ENCODE measurements at places on chromosomes 2 and 18.

GRCh38 chr2:128505575-128506526 is 187.2 kb upstream of the HS6ST1 start:
- DNase-seq: no peak

- no peak for DNase-seq
These were observed 25.9 kb downstream of the CD8A start for GRCh38 chr2:86764661-86765309.

DNA sequence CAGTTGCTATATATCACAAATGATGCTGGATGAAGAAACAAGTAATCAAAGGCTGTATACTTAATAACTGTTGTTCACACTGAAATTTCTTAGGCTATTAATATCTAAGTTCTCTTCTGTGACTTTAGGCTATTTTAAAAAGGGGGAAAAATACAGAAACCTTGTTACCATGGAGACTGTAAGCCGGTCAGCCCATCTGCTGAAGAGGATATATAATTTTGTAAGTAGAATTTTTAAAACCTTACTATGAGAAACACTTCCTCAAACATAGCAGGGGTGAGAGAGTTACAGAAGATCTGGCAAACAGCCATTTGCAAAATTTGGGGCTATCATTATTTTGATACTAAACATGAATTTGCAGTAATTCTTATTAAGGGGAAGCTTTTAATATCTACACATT is 27.8 kb downstream of the CACNB4 start:
- DNase-seq: no peak

GRCh38 chr2:172109256-172109987 is 6.7 kb upstream of the DLX2 start:
- DNase-seq: no peak

DNA sequence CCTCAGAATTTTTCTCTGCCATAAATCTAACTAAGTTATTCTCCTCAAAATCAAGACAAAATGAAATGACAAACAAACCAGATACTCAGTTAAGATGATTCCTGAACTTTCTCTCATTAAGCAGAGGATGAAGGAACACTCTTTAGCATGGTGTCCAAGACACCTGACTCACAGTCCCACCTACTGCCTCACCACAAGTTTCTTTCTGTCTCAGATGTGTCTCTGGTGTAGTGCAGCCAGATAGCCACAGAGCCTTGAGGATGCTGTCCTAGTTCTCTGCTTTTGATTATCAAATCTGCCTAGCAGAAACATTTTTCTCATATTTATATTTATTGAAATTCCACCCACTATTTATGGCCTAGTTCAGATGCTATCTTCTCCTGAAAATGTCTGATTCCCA is 103.6 kb upstream of the TMEM200C start:
- DNase-seq: no peak

DNA sequence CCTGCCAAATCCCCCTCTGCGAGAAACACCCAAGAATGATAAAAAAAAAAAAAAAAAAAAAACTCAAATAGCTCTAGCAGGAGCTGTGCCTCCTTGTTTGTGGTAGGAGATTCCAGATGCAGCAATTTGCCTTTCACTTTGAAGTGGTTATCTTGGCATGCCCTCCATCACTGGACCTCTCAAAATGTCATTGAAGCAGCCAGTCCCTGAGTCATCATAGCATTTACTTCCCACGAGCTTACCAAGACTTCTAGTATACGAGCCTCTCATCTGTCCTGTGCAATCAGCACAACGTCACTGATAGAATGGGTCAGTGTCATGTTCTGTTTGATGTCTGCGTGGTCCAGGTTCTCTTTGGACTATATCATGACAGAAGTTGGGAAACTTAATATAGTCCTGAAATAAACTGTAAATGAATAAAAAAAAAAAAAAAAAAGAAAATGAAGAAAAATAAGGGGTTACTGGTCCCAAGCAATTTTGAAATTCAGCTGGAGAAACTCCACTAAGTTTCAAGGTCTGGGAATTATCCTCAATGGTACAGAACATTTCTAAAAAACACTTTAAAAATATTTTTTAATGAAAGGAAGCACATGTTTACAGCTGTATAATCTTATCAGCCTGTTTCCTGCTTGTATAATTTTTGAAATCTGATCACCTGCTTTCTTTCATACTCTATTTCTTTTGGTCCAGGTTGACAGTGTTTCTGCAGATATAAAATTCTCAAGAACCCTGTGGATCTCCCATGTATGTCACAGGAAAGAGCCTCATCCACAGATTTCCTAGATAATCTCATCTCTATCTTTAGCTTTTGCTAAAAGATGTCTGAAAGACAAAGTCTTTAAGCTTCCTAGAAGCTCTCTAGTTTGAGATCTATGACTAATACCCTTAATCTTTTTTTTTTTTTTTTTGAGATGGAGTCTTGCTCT is 74.1 kb upstream of the EHBP1 start:
- DNase-seq: no peak

DNA sequence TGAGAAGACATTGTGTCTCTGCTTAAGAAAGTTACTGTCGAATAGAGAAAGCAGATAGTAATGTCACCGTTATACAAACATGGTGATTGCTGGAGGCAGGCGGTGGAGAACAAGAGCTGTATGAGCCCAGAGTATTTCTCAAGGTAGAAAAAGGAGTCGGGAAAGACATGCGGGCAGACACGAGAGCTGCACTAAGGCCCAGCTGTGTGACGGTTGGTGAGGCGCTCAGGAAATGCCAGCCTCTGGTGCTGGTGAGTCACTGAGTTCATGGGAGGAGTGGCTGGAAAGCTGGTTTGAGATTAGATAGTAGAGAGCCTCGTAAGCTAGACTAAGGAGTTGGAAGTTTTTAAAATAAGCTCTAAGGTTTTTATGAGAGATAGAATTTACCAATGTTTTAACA is 390.9 kb upstream of the TRIB2 start:
- no peak for DNase-seq

DNA sequence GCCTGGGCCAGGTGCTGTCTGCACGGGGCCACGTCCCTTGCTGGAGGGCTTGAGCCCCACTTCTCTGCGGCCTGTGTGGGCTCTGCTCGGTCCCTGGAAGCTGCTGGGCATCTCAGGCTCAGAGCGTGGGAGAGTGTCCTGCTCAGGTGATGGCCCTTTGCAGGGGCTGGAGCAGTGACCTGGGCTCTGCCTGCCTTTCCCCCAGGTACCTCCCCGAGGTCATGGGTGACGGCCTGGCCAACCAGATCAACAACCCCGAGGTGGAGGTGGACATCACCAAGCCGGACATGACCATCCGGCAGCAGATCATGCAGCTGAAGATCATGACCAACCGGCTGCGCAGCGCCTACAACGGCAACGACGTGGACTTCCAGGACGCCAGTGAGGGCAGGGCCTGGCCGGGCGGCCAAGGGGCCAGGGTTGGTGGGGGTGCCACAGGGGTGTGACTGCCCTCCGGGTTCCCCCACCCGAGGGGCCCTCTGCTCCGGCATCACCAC is 29.9 kb downstream of the GPC1 start:
- DNase-seq: no peak

GRCh38 chr2:99682275-99683060 is 192.7 kb upstream of the REV1 start:
- DNase-seq: peak; percentile 65

GRCh38 chr2:195722075-195722474 is 65.0 kb downstream of the SLC39A10 start:
- no peak for DNase-seq

- DNase-seq: no peak
These were observed 8.7 kb downstream of the CYRIA start for GRCh38 chr2:16656784-16657391.

GRCh38 chr18:60010513-60010912 is 110.7 kb downstream of the PMAIP1 start:
- DNase-seq: no peak

DNA sequence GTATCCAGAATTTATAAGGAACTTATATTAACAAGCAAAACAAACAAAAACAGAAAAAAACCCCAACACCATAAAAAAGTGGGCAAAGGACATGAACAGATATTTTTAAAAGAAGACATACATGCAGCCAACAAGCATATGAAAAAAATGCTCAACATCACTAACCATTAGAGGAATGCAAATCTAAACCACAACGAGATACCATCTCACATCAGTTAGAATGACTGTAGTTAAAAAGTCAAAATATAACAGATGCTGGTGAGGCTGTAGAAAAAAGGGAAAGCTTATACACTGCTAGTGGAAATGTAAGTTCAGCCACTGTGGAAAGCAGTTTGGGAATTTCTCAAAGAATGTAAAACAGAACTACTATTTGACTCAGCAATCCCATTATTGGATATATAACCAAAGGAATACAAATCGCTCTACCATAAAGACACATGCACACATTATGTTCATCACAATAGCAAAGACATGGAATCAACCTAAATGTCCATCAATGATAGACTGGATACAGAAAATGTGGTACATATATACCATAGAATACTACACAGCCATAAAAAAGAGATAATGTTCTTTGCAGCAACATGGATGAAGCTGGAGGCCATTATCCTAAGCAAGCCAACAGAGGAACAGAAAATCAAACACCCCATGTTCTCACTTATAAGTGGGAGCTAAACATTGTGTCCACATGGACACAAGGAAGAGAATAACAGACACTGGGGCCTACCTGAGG is 25.3 kb downstream of the PREPL start:
- DNase-seq: no peak

DNA sequence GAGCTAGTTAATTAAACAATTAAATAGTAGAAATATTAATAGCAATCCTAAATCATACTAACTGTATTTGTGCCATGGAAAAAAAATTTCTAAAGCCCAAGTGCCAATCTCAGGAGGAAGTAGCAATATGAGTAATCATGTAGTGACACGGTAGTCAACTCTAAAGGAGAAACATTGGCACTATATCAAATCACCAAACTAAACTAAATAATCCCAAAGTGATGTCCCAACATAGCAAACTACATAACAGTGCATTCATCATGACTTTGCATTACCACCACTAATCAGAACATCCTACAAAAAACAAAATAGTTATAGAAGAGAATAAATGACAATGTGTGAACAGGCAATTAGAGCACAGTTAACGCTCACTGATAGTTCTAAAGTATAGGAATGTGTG is 195.1 kb downstream of the EXOC6B start:
- no peak for DNase-seq

DNA sequence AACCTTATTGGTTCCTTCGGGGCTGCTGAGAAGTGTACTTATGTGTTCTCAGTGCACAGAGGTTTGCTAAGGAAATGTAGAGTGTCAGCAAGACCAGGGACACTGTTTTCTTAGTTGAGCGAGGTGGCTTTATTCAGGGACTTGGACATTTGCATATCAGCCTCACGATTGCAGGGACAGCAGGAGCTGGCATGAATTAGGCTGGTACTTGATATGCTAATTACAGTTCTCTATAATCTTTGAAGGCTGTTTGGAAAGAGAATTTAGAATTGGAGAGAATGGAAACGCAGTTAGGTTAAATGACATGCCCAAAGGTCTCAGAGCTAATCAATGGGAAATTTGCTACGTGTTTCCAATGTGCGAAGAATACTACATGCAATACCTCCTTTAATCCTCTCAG is 18.7 kb upstream of the MTCL1 start:
- DNase-seq: no peak

DNA sequence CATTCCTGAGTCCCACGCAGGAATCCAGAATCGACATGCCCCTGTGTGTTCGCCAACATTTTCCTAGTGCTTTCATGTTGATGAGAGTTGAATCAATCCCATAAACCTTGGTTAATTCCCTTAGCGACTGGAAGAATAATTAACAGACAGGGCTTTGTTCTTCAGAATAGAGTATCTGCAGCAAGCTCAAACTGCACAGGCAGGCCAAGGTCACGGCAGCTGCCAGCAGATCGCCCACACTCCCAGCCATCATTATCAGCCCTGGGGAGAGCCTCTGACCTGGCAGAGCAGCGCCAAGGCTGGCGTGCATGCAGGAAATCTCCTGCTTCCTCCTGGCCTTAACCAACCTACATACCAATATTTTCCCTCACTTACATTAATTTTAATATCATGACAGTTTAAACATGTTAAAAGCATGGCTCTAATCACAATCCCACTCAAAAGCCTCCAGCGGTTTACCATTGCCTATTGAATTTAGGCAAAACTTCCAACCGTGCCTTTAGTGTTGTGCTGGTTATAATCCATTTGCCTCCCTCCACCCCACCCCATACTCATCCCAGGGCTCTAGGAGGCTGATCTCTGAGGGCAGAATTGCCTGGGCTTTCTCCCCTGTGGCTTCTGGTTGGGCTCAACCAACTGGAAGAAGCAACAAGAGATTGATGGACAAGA is 46.8 kb upstream of the NCK2 start:
- DNase-seq: no peak

GRCh38 chr2:168574856-168575630 is 119.0 kb downstream of the CERS6 start:
- no peak for DNase-seq

- peak; percentile 41 for DNase-seq
These were observed 40.3 kb downstream of the LHCGR start for GRCh38 chr2:48715042-48715899.

DNA sequence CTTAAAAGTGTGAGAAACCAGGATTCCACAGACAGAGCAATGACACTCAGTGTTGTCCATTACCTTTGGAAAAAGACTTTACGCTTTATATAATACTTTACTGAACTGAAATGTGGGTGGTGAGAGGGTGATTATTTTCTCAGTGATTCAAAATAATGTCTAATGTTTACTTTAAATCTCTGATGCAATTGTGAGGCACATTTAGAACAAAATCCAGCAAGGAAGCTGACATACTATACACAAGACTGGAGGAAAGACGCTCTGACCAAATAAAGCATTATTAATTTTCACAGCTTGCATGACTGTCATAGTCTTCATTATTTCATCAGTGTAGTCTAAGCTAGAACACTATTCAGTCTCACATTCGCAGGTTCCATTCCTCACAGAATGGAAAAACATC is 34.1 kb upstream of the STAT1 start:
- DNase-seq: no peak

- no peak for DNase-seq
These were observed 104.6 kb upstream of the TRIB2 start for GRCh38 chr2:12612168-12612567.

DNA sequence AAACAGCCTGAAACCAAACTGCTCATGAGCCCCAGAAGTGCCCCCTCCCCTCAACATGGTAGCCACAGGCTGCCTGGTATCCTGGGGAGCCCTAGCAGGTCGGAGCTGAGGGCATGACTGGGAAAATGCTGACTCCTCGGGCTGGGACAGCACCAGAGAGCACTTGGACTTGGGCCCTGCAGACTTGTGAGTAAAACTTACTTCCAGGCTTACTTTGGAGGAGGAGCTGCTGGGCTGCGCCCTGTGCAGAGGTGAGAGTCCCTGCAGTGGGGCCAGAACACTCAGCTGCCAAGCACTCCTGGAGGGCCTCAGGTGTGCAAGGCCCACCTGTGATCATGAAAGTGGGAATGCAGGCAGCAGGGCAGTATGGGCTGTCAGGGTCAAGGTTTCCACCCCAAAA is 119.4 kb downstream of the SEPTIN10 start:
- no peak for DNase-seq

DNA sequence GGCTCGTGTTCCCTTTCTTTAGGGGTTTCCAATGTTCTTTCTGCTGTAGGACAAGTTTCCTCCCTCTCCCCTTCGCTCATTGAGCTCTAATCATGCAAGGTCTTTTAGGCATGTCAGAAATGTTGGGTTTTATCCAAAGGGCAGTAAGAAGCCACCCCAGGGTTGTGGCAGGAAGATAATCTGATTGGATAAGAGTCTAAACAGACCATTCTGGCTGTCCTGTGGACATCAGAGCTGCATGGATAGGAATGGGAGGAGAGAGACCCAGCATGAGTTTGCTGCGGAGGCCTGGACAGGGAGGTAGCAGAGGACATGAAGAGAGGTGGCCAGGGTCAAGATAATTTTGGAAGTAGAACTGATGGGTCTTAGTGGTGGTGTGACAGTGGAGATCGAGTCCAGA is 88.2 kb downstream of the ACKR3 start:
- no peak for DNase-seq

GRCh38 chr2:75068546-75068945 is 110.1 kb downstream of the POLE4 start:
- no peak for DNase-seq

Measured in fibroblast of skin of left biceps (primary cell).